Stimulated activated CD8-positive, alpha-beta memory T cell treated with anti-CD3 and anti-CD28 coated beads, Interleukin-4, amount 100 ng/mL, for 1 hour (primary cell): ENCODE measurements at places on chromosomes 11 and 22.

GRCh38 chr11:121582296-121582695 is 129.5 kb upstream of the SORL1-AS1 start:
- DNase-seq, result no peak

DNA sequence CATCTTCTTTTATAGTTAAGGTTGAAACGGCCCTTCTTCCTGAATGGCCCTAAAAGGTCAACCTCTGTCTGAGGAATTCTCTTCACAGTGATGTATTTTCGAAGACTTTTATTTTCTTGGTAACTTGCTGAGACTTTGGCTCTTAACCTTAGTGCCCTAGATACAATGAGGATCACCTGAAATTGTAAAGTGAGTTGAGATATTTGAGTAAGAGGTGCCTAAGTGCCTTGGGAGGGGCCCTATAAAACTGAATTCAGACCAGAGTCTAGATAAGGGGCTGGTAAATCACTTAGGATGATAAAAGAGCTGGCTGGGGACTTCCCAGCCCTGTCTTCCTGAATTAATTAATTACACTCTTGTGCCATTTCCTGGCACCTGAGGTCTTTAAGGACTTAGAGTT is 505.6 kb upstream of the KIRREL3 start:
- no peak for DNase-seq

- no peak for DNase-seq
These were observed 404.9 kb downstream of the NXPE2 start for GRCh38 chr11:115083144-115083806.

- DNase-seq, result no peak
These were observed 7.0 kb downstream of the MMP3 start for GRCh38 chr11:102836290-102836875.

DNA sequence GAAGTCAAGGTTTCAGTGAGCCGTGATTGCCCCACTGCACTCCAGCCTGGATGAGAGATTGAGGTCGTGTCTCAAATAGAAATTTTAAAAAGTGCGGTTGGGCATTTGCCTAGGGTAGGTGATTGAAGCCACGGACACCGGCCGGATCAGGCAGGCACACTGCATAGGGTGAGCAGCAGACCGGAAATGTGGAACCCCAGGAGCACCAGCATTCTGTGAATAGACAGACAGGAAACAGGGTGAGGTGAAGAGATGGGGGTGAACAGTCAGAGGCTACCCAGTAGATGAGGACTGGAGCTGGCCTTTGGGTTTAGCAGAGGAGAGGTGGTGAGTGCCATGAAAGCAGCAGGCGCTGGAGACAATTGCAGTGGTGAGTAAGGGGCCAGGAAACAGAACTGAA is 43.5 kb downstream of the PPFIA1 start:
- no peak for DNase-seq

DNA sequence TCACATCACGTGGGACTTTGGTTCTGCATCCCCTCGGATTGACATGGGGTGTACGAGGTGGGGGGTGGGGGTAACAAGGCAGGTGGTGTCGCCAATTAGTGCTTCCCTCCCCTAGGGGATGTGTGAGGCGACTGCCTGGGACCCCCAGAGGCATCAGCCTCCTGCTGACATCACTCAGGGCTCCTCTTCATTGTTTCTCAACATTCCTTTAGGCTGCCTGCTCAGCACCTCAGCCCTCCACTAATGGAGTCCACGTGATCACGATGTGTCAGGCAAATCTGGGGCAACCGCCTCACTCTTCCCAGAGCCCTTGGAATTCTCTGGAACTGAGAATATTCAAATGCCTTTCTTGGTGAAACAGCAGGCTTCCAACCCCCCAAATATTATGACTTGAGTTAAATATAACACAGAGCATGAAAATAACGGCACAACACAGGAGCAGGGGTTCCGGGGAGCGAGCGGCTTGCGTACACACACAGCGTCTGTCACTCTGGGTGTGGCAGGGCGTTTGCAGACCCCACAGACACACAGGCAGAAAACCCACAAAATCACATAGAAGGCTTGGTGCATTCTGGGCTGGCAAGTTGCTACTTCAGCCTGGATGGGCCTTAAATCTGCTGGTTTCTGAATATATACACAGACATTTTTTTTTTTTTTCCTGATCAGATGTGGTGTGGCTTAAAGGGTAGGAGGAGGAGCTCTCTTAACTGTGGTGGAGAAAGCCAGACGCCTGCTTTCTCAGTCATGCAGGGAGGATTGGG is 170.1 kb upstream of the CADM1 start:
- no peak for DNase-seq

DNA sequence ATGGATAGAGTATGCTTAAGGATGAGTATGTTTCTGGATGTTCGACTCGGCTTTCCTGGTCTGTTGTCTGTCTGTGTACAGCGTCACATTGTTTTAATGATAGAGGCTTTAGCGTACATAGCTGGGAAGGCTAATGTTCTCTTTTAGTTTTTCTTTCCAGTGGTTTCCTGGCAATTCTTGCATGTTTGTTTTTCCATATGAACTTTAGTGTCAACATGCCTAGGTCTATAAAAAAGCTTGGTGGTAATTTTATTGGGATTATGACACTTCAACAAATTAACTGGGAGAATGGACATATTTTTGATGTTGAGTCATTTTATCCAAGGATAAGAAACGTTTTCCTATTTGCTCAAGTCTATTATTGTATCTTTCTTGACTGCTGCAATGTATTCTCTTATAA is 17.6 kb downstream of the F2 start:
- no peak for DNase-seq

DNA sequence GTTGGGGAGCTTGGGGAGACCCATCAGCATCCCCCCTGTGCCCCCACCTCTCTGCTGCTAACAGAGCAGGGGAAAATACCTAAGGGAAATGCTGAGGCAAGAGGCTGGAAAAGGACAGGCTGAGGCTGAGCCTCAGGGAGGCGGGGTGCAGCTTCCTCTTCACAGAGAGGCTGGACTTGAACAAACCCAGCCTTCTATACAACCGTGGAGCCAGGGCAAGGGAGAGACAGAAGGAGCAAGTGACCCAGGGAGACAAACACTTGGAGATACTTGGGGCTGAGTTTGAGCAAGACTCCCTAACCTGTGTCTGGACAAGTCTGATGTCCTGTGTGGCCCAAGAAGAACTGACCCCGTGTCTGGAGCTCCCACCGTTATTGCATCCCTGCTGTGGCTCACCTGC is at the start of gene SLCO2B1:
Gene SLCO2B1 (plus strand): TSS at position 229 of the 400 bp plus-strand sequence. CDS start 275 bp downstream, outside the sequence.
- no peak for DNase-seq

GRCh38 chr11:111851636-111852035 is 19.7 kb downstream of the ALG9 start:
- DNase-seq, result no peak

GRCh38 chr11:42770444-42771065 is 541.2 kb upstream of the API5 start:
- DNase-seq, result no peak

- DNase-seq, result no peak
These were observed 37.1 kb downstream of the RELT start for GRCh38 chr11:73413256-73413655.

DNA sequence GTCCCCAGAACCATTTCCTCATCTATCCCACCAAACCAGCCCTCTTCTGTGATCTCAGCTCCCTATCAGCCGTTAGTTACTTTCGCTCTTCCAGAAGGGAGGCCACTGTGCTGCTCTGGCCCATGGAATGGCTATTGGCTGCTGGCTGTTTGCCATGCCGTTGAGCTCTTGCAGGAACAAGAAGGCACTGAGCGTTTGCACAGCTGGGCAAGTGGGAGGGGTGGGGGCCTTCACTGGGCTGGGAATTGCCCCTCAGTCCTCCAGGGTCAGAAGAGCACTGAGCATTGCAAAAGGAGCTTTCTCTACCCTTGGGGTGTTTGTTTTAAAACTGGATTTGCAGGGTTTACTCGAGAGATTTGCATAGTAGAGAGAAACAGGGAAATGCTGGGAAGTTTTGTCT is 129.0 kb upstream of the PARVA start:
- DNase-seq, result no peak
